ENCODE measurements at places on chromosomes 11 and 22.

- DNase-seq: no peak
These were observed 5.3 kb downstream of the ADA2 start for GRCh38 chr22:17213976-17214375.

DNA sequence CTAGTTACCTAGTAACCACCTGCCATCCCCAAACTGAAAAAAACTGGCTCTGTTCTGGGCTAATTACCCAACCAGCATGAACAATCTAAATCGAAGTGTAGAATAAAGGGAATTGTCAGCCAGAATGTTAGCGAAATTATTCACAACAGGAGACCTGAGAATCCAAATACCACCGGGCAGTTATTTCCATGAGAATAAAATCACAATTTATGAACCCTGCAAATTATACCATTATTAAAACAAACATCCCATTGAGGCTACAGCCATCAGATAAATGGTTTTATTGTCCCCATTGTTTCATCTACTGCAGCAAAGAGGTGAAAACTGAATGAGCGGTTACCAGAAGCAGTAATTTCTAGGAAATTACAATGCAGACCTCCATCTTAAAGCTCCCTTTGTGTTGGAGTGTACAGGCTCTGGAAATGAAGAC lies 21.7 kb downstream of the FAM168A start:
- DNase-seq: no peak

DNA sequence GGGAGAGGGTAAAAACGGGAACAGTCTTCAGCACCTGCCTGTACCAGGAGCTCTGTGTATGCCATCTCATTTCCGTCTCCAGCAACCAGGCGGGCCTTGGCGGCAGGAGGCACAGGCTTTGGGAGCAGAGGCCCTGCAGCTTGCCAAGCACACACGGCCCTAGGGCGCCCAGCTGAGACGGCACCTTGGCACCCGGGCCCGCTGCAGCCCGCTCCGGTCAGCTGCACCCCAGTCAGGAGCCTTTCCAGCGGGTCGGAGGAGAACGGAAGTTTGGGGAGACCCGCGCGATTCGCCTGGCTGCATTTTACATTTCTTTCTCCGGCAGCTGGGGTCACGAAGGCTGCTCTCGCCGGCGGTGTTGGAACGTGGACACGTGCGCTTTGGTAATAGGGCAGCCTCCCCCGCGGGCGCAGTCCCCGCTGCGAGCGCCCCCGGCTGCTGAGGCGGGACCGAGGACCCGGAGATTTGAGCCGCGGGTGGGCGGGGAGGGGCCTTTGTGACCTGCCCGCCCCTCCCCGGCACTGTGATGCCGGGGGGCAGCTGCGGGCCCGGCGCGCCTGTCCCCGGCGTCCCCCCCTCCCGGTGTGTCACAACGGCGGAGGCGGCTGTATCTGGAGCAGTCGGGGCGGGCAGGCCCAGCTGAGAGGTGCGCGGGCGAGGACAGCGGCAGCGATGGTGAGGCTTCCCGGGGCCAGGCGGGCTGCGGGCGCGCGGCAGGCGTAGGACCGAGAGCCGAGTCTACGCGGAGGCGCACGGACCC lies at the start of gene TUBA8:
Gene TUBA8, plus strand, starts transcription at position 616 of the 760 bp plus-strand sequence. Its CDS starts 57 bp downstream, at position 673.
- peak; percentile 32 for DNase-seq

GRCh38 chr11:108093128-108093904 lies 28.1 kb upstream of the ACAT1 start:
- DNase-seq: no peak

- DNase-seq: no peak
These were observed 13.7 kb downstream of the NARS2 start for GRCh38 chr11:78560826-78561484.

All from stimulated activated CD8-positive, alpha-beta memory T cell treated with anti-CD3 and anti-CD28 coated beads, Interleukin-15, amount 100 ng/mL, for 48 hours (primary cell).